ENCODE measurements at places on chromosomes 16 and 17.

GRCh38 chr16:89045181-89045815 is 48.4 kb upstream of the ACSF3 start:
- no peak for DNase-seq

GRCh38 chr16:364595-365491 is 5.5 kb downstream of the MRPL28 start:
- no peak for DNase-seq

- peak; percentile 76 for DNase-seq
These were observed 35.3 kb downstream of the SOCS3 start for GRCh38 chr17:78324391-78325075.

DNA sequence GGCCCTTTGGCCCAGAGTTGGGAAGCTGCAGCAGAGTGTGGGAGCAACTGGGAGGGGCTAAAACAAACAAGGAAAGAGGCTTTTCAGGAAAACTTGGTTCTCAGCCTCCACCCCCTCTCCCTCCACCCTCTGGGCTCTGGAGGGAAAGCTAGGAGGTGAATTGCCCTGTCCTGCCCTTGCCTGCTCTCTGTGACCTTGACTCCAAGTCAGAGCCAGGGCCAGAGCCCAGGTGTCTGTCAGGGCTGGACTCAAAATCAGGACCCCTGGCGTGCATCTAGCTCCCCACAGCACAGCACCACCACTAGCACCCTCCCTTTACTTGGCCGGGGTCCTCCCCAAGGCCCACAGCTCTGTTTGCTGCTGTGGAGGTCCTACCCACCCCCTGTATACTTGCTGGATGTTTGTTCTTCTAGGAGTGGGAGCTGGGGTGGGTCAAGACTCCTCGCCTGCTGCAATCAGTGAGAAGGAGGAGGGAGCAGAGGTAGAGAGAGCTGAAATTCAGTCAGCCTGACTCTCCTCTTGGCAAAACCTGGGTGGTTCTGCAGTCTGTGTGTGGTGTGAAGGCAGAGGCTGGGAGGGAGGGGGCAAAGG is 2.8 kb upstream of the NR1D1 start:
- no peak for DNase-seq

DNA sequence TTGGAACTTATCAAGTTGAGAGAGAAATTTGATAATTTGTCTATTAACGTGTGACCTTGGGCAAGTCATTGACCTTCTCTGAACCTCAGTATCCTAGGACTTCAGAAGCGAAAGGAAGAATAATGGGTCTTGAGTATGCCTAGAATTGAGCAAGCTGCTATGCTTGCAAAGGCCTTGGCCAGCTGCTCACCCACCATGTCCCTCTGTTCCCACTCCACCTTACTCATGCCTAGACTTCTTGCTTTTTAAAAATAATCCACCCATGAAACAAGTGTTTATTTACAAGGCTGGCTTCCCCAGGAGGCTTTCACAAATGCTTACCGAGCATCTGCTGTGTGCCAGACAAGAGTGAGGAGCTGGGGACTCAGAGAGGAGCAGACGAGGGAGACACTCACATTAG is 590.6 kb downstream of the MAF start:
- DNase-seq, result no peak

DNA sequence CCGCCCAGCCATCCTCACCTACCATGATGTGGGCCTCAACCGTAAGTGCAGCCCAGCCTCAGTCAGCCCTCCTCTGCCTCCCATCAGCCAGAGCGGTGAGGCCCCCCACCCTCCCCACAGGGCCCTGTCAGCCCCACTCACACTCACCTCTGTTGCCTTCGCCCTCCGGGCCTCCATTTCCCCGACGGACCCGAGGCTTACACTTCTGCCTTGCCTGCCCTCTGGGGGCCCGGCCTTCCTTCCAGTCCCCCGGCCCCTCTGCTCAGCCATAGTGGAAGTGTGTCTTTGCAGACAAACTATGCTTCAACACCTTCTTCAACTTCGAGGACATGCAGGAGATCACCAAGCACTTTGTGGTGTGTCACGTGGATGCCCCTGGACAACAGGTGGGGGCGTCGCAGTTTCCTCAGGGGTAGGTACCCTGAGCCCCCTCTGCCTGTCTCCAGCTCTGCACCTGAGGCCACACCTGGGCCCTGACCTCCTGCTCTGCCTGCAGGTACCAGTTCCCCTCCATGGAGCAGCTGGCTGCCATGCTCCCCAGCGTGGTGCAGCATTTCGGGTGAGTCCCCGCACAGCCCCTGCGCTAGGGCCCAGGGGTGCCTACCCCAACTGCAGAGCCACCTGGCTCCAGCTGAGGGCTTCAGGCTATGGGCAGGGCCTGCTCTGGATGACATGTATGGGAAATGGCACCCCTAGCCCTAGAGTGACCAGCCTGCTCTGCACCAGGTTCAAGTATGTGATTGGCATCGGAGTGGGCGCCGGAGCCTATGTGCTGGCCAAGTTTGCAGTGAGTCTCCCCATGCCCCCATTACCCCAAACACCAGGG is 4.1 kb downstream of the NDRG4 start:
- DNase-seq, result no peak

- DNase-seq, result no peak
These were observed 8.4 kb upstream of the WSB1 start for GRCh38 chr17:27285516-27285915.

DNA sequence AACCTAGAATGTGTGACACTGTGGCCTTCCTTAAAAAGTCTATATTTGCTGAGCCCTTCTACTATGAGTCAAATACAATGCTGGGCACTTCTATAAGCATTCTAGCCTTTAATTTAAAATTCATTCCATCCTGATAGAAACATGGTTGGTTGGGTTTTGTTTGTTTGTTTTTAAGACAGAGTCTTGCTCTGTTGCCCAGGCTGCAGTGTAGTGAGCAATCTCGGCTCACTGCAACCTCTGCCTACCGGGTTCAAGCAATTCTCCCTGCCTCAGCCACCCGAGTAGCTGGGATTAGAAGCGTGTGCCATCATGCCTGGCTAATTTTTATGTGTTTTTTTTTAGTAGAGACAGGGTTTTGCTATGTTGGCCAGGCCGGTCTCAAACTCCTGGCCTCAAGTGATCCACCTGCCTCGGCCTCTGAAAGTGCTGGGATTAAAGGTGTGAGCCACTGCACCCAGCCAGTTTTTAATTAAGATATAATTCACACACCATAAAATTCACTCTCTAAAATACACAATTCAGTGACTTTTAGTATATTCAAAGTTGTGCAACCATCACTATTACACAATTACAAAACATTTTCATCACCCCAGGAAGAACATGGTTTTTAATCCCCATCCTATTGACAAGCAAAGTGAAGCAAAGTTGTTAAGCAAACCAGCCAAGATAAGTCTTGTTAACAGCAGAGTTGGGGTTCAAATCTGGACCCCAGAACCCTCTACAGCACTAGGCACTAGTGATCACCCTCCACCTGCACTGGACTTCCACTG is 42.8 kb downstream of the CMTM4 start:
- no peak for DNase-seq

- no peak for DNase-seq
These were observed 171.4 kb downstream of the ANKFN1 start for GRCh38 chr17:56324676-56325075.

- DNase-seq, result no peak
These were observed 119.1 kb downstream of the BANP start for GRCh38 chr16:88070341-88070740.

GRCh38 chr16:81469710-81470535 is 25.3 kb downstream of the CMIP start:
- DNase-seq, result no peak

GRCh38 chr16:57134982-57135381 is 42.6 kb downstream of the CPNE2 start:
- DNase-seq, result peak; percentile 70

DNA sequence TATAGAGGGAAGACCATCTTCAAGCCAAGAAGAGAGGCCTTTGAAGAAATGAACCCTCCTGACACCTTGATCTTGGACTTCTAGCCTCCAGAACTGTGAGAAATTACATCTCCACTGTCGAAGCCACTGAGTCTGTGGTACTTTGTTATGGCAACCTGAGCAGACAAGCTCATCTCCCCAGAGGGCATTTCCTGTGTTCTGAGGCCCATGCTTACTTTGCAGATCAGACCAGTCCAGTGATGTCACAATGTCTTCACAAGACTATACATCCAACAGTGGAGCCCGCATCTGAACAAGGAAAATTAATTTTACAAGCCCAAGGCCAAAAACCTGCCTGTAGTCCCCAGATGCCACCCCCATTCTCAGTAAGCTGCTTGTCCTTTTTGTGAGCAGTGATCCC is 14.8 kb upstream of the C17orf113 start:
- no peak for DNase-seq

- DNase-seq, result no peak
These were observed 10.8 kb upstream of the USP31 start for GRCh38 chr16:23160082-23160481.

- no peak for DNase-seq
These were observed 4.1 kb downstream of the DDX5 start for GRCh38 chr17:64502021-64502420.

GRCh38 chr16:84286578-84287240 is 8.0 kb upstream of the WFDC1 start:
- no peak for DNase-seq

DNA sequence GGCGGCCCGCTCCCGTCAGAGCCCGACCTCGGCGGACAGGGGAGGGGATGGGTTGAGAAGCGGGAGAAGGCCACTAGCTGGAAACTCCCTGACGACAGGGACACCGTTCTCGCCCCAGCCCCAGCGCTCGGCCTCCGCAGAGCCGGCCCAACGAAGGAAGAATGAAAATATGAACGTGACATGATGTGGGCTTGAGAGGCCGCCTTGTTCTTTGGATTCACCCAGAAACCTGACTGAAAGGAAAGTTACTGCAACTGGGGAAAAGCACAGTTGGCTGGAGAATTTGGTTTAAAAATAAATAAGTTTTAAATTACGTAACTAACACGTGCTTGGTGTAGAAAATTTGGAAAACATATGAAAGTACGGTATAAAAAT is 21.1 kb downstream of the NPTX1 start:
- DNase-seq, result no peak

DNA sequence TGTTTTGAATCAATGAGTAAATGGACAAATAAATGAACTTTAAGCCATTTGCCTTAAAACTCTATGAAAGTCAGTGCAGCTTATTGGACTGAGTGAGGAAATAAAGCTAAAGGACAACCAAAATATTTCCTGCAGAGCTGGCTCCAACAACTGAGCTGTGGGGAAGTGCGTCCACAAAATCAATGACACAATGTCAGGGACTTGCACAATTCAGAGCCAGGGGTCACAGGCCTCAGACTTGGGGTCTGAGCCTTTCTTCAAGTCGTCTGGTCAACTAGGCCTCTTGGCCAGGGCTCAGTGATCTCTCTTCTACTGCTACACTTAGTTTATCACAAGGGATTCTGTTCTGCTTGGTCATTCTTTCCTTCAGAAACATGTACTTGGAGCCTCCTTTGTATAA is 26.2 kb upstream of the RHBDL3 start:
- DNase-seq, result no peak

- no peak for DNase-seq
These were observed 29.2 kb upstream of the PHB1 start for GRCh38 chr17:49443862-49444261.

- DNase-seq, result no peak
These were observed 193.6 kb downstream of the RPTOR start for GRCh38 chr17:80738020-80738808.

- no peak for DNase-seq
These were observed 25.1 kb upstream of the ITGA2B start for GRCh38 chr17:44414394-44415155.

DNA sequence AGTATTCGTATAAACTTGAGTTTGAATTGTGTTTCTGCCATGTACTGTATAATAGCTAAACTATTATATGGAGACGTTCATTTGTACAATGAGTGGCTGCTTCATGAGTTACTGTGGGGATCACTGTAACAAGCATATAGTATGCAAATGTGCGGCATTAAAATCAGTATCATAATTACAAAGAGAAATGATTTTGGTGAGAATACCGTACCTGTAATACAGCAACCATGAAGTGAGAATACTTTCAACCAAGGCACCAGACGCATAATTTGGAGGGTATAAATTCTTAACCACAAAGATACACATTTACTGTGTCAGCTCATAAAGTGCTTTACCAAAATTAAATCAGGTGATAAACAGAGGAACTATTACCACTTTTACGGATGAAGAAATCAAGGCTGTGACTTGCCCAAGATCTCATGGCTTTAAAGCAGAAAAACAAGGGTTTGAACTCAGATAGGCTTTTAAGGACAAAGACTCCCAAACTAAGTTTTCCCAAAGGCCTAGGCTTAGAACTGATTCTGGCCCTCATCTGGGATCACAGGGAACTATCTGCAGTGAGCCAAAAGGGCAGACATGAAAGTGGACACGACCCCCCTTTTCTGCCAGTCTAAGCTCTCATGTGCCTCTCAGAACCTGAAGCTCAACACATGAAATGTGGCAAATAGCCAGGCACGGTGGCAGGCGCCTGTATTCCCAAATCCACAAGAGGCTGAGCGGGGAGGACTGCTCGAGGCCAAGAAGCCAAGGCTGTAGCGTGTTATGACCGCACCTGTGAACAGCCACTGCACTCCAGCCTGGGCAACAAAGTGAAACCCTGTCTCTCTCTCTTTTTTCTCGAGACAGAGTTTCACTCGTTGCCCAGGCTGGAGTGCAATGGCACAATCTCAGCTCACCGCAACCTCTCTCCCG is 6.4 kb downstream of the RPS15A start:
- no peak for DNase-seq

DNA sequence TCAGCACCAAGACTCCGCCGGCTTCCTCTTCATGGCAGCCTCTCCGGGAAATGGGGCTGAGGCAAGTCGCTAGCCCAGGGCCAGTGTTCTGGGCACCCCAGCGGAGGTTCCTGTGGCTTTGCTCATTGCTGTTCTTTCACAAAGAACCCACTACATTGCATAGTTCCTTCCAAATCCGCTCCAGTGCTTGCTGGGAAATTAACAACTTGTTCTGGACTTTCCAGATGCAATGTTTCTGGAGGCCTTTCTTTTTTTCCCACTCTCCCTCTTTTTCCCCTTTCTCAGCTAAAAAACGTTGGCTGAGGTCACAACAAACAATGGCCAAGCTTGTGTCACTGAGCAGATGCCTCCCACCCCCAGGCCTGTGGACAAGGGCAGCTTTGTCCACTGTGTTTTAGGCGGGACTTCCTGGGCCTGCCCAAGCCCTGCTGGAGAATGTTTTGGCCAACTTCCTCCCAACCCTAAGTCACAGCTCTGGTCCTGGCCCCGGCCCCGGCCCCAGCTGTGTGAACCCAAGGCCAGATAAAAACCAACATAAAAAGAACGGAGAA is 131.5 kb upstream of the RCVRN start:
- peak; percentile 36 for DNase-seq

DNA sequence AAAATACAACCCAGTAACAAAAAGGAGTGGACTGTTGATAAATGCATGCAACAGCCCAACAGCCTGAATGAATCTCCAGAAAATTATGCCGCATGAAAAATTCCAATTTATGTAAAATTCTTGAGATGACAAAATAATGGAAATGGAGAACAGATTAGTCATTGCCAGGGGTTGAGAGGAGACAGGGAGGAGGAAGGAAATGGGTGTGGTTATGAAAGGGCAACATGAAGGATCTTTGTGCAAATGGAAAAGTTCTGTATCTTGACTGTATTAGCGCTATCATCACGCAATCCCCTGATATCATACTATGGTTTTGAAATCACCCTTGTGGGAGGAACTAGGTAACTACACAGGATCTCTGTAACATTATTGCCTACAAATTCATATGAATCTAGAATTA is 1058.3 kb upstream of the RBFOX1 start:
- DNase-seq, result no peak

GRCh38 chr16:694187-694862 is 4.1 kb upstream of the WDR24 start:
- no peak for DNase-seq

GRCh38 chr16:65622151-65622550 is 500.3 kb upstream of the CDH11 start:
- DNase-seq, result no peak
